Uterus (tissue), 4 donors: ENCODE measurements at places on chromosomes 13 and 19. TPM values are rescaled to one million over a fixed set of nuclear protein-coding genes. Genes with fewer than 3 reads are reported as not detected.
A peak's percentile ranks its signal among the peaks of the same experiment; 100 is the strongest.

Gene RETN
- not detected for total RNA-seq

DNA sequence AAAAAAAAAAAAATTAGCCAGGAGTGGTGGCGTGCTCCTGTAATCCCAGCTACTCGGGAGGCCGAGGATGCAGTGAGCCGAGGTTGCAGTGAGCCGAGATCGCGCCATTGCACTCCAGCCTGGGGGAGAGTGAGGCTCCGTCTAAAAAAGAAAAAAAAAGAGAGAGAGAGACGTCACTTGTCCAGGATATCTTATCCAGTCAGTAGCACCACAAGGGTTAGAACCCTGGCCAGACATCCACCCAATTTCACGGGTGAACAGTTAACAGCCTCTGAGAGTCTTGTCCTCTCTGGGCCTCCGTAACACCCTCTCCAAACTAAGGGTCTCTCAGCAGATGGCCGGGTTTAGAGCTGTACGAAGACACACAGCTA, 917 bp upstream of the CLPTM1 start:
- DNase-seq, result no peak

GRCh38 chr19:16210168-16210567, 12.5 kb downstream of the AP1M1 start:
- DNase-seq, result no peak

Gene ZNF497
- total RNA-seq, result not detected

DNA sequence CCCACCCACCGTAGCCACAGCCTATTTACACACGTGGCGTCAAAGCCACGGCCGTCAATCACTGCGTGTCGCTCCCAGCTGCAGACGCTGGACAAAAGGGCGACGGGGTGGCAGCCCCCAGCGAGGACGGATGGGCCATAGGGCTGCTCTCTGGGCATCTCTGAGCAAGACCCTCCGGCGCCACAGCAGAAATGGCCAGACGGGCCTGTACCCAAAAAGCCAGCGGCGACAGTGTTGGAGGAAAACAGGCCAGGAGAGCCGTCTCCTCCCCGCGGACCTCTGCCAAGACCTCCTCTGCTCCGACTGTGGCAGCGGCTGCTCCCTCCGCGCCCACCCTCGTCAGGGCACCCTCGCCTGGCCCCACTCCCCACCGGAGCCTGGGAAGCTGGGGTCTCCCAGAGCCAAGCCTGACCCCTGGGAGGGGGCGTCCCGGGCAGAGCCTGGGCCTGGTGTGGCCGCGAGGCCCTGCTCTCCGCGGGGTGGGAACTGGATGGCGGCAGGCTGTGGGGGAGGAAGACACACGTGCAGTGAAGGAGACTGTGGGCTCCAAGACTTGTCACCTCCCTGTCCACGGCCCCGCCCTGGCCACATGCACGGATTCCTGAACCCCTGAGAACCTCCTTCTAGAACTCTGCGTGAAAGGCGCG, 2.7 kb downstream of the C2CD4C start:
- DNase-seq, result no peak

DNA sequence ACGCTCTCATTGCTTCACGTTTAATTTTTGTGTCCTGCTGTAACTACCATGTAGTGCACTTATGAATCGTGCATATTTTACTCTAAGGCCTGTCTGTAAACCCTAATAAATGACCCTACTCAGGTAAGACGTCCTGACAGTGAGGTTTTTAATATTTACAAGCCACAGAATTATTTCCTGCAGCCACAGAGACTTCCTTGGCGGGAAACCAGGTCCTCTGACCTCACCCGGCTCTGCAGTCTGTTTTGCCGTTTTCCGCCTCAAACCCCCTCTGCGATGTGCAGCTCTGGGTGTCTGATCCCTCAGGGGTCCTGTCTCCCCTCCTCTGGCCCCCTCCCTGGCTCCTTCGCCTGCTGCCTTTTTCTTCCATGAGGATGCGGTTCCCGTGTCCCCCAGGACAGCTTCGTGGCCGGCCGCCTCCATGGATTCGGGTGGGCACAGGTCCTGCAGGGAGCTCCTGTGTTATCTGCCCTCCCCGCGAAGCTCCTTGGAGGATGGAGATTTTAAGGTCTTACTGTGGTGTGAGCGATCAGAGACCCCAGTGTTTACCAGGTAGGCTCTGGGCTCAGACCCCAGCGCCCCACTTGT, 66.3 kb downstream of the MCF2L start:
- DNase-seq, result no peak

GRCh38 chr13:43095771-43096719, 72.7 kb downstream of the DNAJC15 start:
- no peak for DNase-seq

DNA sequence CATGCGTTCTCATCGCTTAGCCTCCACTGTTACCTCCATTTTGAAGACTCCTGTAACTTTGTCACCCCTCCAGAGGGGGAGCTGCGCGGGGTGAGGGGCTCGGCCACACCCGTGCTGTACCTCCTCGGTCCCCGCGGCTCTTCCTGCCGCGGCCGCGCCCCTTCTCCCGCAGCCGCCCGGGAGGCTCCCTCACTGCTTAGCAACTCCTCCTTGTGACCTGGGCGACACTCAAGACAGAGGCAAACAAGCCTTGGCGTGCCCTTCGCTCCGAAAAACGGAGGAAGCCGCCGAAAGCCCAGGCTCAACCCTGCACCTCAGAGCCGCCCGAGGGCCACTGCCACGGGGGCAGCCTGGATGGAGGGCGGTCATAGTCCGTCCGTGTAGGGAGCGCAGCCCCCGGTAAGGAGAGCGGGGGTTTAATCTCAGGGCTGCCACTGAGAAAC, 494.3 kb downstream of the FOXO1 start:
- no peak for DNase-seq

Gene RPS16
- 2,112 TPM for total RNA-seq

DNA sequence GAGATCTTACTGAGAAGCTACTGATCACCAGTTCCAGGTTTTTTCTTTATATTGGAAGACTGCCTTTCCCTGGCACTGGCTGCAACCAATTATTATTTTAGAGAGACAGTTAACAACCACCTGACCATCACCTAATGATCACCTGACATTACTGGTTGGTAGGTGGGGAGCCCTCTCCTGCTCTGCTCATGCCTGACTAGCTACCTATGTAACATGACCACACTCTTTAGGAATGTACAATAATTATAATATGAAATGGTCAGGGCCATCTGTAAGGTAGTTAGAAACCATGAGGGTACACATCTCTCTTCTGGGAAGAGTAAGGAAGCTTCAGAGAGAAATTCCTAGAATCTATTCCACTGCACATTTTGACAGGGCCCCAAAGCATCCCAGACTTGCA, 59.0 kb upstream of the SCEL start:
- DNase-seq, result no peak

- DNase-seq, result no peak
Measured at GRCh38 chr19:20787786-20788185, 11.7 kb downstream of the ZNF66 start.

GRCh38 chr13:106210324-106210723, 325.1 kb downstream of the EFNB2 start:
- no peak for DNase-seq

DNA sequence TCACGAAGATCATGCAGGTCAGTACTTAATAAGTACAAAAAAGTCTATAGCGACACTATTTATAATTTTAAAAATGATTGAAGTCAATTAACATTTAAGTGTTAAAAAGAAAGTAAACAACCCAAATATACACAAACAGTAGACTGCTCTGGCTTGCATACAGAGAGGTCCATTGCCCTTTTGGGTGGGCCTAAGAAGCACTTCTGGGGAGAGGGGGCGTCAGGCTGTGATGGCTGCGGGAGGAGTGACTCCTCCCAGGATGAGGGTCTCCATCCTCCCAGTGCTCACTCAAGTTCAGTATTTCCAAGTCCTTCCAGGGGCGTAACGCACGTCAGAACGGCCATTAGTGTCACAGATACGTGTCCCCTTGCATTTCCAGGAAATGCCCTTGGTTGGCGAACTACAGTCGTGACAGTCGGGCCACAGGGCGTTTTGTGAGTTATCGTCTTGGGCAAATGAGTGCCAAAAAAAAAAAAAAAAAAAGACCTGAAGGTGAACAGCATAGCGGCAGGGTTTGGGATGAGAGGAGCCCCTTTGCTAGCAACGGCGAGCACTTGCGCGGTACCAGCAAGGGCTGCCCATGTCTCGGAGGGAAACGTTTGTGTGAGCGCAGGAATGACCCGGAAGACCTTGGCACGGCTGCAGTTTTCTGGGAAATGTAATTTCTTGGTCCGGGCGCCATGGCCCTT, at the start of gene SCGB2B2:
SCGB2B2 (minus strand) TSS at position 463 of the 689 bp plus-strand sequence. CDS start 82,596 bp downstream, outside the sequence.
- no peak for DNase-seq

GRCh38 chr19:45508417-45508860, 1.2 kb downstream of the VASP start:
- DNase-seq, result peak; percentile 58

Gene ONECUT3
- not detected for total RNA-seq

DNA sequence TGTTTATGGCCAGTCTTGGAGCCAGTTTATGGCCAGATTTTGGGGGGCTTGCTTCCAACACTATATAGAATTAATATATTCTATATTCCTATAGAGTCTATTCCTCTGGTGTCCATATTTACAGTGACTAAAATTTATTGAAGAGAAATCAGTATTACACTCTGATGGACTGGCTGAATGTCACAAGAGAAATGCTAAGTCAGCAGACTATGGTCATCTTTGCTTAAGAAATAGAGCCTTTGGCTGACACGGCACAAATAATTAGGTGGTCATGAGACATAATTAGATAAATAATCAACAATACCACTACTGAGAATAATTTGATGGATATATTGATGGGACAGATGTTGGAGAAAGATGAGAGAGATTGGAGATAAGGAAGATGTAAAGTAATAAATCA, 272.9 kb downstream of the SLITRK5 start:
- DNase-seq, result no peak

Gene ADGRE2
- total RNA-seq, result 0.26 TPM

DNA sequence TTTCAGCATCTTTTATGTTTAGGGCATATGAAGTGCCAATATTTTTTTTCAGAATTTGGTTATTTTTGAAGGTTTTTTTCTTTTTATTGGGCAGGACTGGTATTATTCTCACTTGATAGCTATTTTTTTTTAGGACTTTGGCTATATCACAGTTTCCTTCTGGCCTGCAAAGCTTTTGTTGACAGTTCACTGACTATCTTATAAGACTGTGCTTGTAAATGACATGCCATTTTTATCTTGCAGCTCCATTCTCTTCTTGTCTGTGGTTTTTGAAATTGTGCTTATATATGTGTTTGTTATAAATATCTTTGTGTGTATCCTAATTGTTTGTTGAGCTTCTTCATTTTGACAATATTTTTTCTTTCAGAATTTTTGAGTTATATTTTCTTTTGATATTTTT, 26.4 kb upstream of the ZNF431 start:
- DNase-seq, result no peak

Gene TNNI3
- 0.55 TPM for total RNA-seq

GRCh38 chr13:44093607-44094564, 214.2 kb downstream of the LACC1 start:
- DNase-seq, result no peak

GRCh38 chr19:45884682-45885555, 1.0 kb downstream of the IRF2BP1 start:
- peak; percentile 36 for DNase-seq

DNA sequence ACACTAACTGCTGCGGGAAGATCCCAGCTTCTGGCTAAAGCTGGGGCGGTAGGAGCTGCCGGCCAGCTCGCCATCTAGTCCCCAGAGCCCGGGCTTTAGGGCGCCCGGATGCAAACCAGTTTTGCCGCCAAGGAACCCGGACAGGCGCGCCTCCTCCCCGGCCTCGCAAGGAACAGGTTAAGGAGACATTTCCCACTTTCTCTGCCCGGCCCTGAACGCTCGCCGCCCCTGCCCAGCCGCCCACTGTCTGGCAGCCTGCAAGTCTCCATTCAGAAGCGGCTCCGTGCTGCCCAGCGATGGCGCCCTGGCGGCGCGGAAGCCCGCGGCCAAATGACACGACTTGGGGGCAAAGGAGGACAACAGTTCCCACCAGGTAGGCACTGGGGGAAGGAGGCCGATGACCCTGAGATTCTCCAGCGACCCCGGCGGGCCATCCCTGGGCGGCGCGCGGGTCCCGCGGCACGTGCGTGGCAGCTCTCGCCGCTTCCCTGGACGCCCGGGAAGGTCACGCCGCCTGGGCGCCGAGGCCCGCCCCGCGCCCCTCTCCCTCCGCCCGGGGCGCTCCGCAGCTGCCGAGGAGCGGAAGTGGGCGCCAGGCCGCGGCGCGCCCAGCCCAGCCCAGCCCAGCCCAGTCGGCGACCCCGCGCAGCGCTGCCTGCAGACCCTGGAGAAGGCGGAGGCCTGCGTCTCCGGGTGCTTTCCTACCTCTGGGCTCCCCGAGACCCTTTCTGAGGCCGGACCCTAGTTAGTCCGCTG, 42.2 kb upstream of the HNRNPA1L2 start:
- peak; percentile 26 for DNase-seq

GRCh38 chr19:50030937-50031336, 5.1 kb downstream of the ZNF473 start:
- DNase-seq, result no peak

- no peak for DNase-seq
Measured at GRCh38 chr13:97258801-97259200, 36.7 kb downstream of the MBNL2 start.

Gene ELSPBP1
- not detected for total RNA-seq

Gene NLRP9
- total RNA-seq, result not detected
